ENCODE measurements at places on chromosomes 3 and 15. TPM values are rescaled to one million over a fixed set of nuclear protein-coding genes. Genes with fewer than 3 reads are reported as not detected.

DNA sequence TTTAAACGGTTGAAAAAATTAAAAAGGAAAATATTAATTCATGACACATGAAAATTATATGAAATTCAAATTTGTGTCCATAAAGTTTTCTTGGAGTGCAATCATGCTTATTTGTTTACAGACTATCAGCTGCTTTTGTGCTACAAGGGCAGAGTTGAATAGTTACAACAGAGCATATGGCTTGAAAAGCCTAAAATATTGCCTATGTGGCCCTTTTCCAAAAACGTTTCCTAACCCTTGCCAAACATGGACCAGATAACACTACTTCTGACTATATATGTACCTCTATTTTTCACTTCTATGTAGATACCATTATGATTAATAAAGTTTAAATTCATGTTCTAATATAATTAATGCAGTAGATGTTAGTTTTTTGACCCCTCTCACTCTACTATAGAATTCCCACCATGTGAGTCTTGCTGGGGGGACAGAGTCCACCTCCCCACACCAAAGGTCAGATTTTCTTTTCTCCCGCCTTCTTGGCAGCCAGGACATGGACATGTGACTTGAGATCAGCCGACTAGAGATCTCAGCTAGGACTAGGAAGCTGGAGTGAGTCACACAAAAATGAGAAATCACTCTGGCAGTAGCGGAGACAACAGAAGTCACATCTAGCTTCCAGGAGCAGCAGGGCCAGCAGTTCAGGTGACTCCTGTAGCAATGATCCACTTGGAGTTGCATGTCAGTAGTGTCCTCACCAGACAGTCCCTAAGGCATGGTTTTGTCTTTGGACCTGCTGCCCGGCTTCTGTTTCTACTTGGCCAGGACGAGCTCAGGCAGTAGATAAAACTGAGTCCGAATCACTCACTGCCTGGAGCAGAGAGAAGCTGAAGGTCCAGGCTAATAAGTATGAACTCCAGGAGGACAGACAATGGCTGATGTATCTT is 22.4 kb downstream of the CIAO2A start:
- DNase-seq, result no peak

GRCh38 chr3:184785890-184786279 is 26.1 kb upstream of the VPS8 start:
- no peak for DNase-seq

DNA sequence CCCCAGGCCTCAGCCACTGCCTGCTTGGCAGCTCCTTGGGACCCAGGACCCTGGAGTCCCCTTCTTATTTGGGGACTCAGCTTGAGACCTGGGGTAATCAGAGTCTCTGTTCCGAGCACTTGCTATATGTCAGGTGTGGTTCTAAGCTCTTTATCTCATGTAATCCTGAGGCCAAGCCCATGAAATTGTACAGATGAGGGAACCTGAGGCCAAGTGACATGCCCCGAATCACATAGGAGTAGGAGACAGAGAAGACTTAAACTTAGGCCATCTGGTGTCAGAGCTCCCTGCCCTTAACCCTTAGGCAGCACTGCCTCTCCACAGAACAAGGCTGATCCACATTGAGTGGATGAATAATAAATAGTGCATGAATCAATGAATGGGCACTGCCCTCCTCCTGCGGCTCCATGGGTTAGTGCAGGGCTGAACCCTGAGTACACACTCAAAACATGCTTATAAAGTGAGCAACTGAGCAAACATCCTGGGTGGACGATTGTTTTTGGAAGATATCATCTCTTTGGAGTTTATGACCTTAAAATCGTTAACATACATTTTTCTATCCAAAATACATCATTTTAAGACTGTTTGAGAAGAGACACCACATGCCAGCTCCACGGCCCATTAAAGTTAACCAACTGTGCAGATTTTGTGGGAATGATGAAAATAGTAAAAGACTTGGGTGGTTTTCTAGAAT is 33.2 kb upstream of the IQSEC1 start:
- no peak for DNase-seq

GRCh38 chr15:78390826-78391225 is 47.2 kb upstream of the IREB2 start:
- no peak for DNase-seq

Gene CEP70
- total RNA-seq, result 22.6 TPM

Gene EXOSC7
- 25.0 TPM for total RNA-seq

GRCh38 chr3:73148206-73148605 is 86.7 kb downstream of the EBLN2 start:
- DNase-seq, result no peak

GRCh38 chr3:183185696-183186095 is 23.2 kb upstream of the LAMP3 start:
- no peak for DNase-seq

Gene RASGRP1
- total RNA-seq, result 0.42 TPM

GRCh38 chr3:105647047-105647446 is 221.8 kb downstream of the CBLB start:
- no peak for DNase-seq

GRCh38 chr3:24614359-24614758 is 119.7 kb upstream of the THRB start:
- DNase-seq, result no peak

DNA sequence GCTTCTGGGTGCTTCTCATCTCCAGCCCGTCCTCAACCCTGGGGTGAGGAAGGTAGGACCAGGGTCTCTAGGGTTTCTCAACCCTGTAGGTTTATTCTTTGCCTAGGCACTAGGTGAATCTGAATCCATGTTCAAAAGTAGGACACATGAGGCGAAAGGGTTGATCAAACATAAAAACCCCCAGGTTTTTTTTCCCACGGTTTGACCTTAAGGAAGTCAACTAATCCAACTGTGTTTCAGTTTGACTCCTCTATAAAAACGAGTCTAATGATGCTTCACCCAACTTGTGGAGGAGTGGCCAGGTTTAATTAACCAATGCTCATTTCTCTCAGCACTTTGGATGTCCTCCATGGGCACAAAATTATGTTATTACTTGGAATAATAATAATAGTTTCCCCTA is 335.9 kb upstream of the ICE2 start:
- DNase-seq, result no peak

GRCh38 chr3:153513236-153513635 is 351.2 kb downstream of the RAP2B start:
- DNase-seq, result no peak

Gene NPAP1
- not detected for total RNA-seq

Gene TGM5
- not detected for total RNA-seq

Gene SPSB4
- total RNA-seq, result 5.3 TPM

Gene CD86
- 4.4 TPM for total RNA-seq

- DNase-seq, result no peak
These were observed 213.9 kb upstream of the RBMS3 start for GRCh38 chr3:29067007-29067406.

DNA sequence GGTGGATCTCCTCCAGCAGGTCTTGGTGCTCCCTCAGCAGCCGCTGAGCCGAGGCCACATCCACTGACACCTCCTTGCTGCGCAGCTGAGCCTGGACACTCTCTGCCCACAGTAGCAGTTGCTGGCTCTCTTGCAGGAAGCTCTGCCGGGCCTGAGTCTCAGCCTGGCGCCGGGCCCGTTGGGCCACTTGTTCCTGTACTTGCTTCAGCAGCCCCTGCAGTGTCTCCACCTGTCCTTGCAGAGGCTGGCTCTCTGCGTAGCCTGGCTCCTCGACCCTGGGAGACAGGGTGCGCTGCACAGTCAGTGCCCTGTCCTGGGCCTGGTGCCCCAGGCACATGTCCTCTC is 15.5 kb downstream of the SPTBN5 start:
- DNase-seq, result peak; percentile 83

Gene NDUFB5
- 363 TPM for total RNA-seq

DNA sequence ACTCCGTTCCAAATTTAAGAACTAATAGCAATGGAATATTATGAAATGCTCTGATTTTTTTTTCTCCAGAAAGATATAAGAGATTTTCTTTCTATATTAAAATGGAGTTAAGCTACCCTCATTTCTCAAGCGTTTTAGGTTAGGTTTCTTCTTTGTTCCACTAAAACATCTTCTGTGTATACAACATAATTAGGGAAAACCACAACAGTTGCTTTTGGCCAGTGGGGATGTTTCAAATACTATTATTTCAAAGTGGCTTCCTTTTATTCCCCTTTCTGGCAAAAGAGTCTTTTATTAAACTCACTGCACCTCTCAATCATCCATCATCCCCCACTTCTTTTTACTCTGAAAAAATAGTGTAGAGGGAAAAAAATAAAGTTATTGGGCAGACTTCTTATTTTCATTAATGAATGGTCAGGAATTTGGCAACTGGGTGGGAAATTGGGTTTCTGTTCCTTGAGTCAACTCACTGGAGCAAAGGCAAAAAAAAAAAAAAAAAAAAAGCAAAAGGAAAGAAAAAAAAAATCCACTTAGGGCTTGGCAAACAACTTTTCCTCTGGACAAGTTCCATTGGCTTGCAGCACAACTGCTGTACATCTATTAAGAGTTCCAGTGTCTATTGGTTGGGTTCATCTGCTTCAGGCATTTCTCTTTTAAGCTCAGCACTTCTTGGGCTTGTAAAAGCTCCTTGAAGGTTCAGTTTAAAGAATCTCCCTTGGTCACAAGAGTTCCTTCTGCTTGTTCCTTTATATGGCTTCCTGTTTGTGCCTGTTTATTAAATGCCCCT is 963.4 kb downstream of the ROBO1 start:
- DNase-seq, result no peak

DNA sequence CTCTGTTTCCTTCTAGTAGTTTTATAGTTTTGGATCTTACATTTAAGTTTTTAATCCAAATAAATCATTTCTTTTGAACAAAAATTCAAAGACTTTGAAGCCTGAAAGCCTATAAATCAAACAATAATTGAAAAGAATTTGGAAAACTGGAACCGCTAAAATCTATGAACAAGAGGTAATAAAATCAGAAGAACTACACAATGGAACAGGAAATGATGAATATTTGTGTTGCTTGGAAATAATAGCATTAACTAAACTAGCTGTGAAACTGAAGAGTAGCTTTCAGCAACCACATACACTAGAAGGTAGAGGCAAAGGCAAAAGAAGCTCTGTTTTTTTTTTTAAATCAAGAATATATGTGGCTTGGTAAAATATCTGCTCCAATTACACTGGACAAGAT is 147.9 kb upstream of the ABI3BP start:
- DNase-seq, result no peak

GRCh38 chr15:101124731-101125451 is 127.0 kb downstream of the CHSY1 start:
- no peak for DNase-seq

Gene CRABP1
- total RNA-seq, result not detected

DNA sequence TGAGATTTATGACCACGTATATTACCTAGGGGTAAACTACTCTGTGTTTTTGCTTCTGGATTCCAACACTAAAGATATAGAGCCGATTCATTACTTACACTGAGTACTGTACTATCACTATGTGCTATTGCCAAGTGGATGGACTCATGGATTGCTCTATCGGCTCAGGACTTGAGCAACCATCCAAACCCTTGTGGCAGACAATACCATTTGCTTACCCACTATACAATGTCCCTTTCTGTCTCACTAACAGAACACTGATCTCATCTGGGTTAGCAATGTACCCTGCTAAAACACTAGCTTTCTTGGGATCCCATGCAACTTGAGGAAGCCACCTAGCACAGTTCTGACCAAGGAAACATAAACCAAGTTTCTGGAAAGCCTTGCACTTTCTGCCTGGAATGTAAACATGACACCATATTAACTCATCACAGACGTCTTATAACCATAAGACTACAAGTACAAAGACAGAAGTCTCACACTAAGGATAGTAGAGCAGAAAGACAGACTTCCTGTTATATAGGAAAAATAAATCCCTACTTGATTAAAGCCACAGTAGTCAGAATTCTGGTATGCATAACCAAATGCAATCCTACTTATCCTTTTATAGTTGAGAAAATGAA is 38.6 kb downstream of the HACD2 start:
- no peak for DNase-seq

DNA sequence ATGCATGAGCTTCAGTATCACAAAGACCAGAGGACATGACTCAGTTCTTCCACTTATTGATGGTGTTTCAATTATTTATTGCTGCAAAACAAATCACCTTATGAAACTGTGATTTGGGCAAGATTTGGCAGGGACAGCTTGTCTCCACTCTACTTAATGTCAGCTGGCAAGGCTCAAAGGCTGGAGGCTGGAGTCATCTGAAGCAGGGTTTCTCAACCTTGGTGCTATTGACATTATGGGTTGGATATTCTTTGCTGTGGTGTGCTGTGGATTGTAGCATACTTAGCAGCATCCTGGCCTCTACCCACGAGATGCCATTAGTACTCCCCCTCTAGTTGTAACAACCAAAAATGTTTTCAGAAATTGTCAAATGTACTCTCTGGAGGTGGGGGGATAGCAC is 138.8 kb upstream of the PEX5L start:
- no peak for DNase-seq

Gene PARP15
- 0.52 TPM for total RNA-seq

DNA sequence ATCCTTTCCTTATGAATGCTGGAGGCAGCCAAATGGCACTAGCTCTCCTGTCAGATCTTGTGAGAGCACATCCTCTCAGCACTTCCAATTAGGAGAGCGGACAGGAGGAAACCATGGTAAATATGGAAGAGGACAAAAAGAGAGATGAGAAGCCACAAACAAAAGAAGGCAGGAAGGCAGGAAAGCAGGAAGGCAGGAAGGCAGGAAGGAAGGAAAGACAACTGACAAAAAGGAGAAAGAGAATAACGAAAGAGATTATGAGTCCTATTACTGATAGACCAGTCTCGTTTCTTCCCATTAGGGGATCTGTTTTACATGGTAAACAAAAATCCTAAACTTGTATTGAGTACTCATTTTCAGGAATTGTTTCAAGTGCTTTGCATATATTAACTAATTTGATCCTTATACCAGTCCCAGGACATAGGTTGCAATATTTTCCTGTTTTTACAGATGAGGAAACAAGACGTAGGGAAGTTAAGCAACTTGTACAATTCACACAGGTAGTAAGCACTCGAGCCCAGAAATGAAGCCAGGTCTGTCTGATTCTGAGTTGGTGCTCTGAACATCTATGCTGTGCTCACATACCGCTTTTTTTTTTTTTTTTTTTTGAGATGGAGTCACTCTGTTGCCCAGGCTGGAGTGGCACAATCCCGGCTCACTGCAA is 4.2 kb downstream of the BCL2A1 start:
- no peak for DNase-seq

Gene PGBD4
- 1.7 TPM for total RNA-seq

DNA sequence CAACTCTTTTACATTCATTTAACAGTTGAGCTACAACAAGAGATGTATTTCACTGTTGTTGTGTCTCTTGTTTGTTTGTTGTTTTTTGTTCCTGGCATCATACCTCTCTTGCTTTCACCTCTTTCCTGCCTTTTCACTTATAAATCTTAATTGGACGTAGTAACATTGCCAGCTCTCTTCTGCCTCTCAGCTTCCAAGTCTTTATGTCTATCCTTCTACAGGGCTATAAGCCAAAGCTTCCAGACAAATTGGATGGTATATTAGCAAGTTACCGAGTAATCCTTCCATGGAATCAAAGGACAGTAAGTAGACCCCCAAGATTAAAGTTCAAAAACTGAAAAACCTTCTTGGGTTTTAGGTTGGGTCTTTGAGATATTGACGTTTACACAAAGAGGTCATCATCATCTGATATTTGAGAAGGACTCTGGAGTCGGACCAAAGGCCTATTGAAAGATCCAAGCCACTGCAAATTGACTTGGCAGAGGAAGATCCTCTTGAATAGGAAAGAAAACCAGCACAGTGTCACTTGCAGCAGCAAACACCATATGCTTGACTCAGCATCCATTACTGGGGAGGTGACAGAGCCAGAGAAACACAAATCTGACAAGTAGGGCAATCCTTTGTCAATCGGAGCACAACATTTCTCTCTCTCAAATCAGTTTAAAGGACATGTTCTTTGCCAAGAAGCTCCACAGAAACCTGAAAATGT is 648.5 kb upstream of the NR2F2 start:
- no peak for DNase-seq

Data from left ventricle myocardium superior (tissue), 1 donor.